ENCODE measurements at places on chromosomes 4 and X. TPM values are rescaled to one million over a fixed set of nuclear protein-coding genes. Genes with fewer than 3 reads are reported as not detected.
A peak's percentile ranks its signal among the peaks of the same experiment; 100 is the strongest.

GRCh38 chr4:30753316-30753715 is 33.1 kb downstream of the PCDH7 start:
- H3K4me3 ChIP-seq = no peak overlapping the region
- peaks cover 45% of the 10 kb centered on the region for H3K4me1 ChIP-seq
- peak overlapping the region; percentile 59 for H3K27ac ChIP-seq

Gene DCX
- 0.36 TPM for total RNA-seq

GRCh38 chr4:126533146-126533805 is 1099.5 kb upstream of the INTU start:
- no peak for DNase-seq
- no peaks in the 10 kb centered on the region for H3K4me1 ChIP-seq
- H3K27me3 ChIP-seq = no peaks in the 10 kb centered on the region
- H3K4me3 ChIP-seq = no peak overlapping the region

Gene SLC6A14
- not detected for total RNA-seq

Data from sigmoid colon (tissue), 7 donors.